ENCODE measurements at places on chromosomes 2 and 18.

DNA sequence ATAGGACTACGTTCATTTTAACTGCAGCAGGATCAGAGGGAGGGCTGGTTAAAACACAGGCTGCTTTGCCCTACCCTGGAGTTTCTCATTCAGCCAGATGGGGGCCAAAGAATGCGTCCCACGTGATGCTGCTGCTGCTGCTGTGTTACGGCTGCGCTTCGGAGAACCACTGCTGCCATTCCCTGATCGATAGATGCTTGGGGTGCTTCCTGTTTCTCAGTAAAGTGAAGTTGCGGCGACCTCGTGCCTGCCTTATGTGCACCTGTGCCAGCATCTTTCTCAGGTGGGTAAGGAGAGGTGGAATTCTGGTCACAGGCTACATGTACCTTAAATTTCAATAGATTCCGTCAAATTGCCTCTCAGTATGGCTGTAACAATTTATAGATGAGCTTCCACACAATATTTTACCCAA, 24.7 kb upstream of the TOGARAM2 start:
- no peak for DNase-seq

DNA sequence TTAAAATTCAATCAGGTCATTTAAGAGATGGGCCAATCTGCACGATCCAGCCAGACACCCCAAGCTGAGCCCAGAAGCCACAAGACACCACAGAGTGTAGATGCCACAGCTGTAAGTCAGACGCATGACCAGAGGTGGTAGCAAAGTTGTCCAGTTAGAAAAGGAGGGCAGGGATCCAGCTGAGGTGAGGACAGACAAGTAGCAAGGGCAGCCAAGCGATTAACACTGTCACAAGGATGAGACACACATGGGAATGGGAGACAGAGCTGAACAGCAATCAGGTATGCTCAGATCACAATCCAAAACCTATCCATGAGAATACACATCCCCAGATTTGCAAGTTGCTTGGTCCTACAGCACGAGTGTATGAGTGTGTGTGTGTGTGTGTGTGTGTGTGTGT, 143.4 kb upstream of the STK17B start:
- DNase-seq = no peak

GRCh38 chr2:39094717-39095363, 26.0 kb downstream of the SOS1 start:
- DNase-seq = no peak

DNA sequence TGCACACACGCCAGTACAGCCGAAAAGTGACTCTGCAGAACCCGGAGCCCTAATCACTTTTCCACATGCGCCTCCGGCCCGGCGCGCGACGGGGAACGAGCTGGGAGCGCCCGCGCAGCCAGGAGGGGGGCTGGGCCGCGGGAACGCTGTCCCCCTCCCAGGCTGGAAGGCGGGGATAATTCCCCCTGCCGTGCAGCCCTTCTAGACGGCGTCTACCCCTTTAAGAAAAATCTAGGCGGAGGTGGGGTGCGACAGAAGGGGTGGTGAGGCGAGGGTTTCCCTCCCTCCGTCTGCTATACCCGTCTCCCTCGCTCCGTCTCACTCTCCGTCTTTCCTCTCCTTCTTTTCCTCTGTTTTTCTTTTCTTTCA, 2.4 kb downstream of the CYP26B1 start:
- no peak for DNase-seq

DNA sequence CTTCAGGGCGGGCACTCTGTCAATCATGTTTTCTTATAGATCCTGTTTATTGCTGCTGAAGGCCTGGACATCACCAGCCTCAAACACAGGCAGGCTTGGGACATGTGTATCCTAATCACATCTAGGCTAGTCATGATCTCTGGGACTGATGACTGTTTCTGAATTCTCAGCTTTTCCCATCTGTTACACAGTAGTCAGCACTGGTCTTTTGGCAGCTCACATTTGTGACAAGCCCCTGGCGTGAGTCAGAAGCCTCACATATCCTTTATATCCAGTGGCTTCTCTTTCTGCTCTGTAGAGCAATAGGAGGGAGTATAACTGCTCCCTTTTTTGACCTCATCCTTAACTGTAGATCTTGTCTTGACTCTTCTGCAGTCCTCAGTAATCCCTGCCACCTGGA, 4.5 kb downstream of the SEMA4F start:
- no peak for DNase-seq

DNA sequence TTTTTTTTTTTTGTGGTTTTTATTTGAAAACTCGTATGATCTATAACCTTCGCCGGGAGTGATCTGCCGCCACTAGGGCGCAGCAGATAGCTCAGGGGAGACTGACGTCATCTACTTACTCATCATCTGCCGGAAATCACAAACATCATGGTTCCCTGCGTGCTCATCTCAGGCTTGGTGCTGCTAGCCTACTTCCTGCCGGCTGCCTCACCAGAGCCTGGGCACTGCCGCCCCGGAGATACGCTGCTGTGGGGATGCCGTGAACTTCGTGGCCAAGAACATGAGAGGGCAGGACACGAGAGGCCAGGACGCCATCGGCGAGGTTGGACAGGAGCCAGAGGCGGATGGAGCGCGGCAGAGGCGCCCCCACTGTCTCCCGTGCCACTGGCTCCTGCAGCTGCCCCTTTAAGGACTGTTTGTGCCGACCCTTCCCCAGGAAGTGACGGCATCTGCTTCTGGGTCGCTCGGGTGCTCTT, 68.8 kb downstream of the DOK6 start:
- DNase-seq = no peak

- DNase-seq = no peak
These were observed 330.3 kb upstream of the FIGN start for GRCh38 chr2:164066095-164066494.

- DNase-seq = no peak
These were observed 50.9 kb downstream of the NCAPH start for GRCh38 chr2:96386470-96386869.

DNA sequence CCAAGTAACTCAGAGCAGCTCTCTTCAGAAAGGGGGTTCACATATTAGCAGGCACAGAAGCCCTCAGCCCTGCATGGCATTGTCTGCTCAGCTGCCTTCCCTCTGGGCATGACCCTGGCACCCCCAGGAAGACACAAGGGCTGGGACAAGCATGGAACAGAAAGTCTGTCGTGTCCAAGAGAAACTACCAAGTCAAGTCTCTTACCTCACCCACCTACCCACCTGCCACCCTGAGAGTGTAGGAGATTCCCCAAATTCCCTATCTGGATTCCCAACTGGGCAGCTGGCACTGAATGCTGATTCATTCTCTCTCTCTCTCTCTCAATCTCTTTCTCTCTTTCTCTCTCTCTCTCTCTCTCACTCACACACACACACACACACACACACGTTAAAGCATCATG, 21.6 kb downstream of the SMAD7 start:
- no peak for DNase-seq

DNA sequence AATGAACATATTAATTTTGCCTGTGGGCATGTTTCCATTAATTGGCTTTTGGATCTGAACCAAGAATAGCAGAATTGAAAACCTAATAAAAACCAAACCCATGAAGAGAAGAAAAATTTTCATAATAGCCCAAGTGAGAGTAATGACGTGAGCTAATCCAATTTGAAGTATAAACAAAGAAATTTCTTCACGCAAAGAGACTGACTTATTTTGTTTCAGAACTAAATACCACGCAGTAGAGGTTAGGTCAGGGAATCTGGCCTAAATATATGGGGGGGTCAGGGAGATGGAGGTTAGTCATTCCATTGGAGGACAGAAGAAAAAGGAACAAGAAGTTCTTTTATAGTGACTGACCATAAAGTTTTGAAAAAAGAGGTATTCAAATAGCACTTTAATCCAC, 94.1 kb upstream of the CYP1B1 start:
- no peak for DNase-seq

GRCh38 chr18:79438898-79439627, 43.3 kb downstream of the NFATC1 start:
- DNase-seq = no peak

DNA sequence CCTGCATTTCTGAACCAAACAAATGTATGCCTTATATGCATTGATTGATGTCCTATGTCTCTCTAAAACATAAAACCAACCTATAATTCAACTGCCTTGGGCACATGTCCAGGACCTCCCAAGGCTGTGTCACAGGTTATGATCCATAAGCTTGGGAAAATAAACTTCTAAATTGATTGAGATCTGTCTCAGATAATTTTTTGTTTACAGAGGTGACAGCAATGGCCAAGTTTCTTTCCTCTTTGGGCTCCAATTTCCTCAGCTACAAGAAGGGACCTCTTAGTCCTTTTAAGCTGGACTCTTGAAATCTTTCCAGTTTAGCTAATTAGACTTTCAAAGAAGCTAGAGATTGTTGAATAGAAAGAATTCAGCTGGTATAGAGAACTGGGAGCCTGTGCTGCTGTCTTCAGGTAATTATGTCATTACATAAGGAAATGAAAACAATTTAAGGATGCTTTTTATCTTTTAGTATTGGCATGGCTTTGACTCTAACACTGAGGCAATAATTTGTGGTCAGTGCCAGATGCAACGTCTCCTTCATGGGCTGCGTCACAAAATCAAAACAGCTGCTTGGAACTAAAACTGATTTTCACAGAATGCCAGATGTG, 412.1 kb upstream of the TRIB2 start:
- DNase-seq = no peak

DNA sequence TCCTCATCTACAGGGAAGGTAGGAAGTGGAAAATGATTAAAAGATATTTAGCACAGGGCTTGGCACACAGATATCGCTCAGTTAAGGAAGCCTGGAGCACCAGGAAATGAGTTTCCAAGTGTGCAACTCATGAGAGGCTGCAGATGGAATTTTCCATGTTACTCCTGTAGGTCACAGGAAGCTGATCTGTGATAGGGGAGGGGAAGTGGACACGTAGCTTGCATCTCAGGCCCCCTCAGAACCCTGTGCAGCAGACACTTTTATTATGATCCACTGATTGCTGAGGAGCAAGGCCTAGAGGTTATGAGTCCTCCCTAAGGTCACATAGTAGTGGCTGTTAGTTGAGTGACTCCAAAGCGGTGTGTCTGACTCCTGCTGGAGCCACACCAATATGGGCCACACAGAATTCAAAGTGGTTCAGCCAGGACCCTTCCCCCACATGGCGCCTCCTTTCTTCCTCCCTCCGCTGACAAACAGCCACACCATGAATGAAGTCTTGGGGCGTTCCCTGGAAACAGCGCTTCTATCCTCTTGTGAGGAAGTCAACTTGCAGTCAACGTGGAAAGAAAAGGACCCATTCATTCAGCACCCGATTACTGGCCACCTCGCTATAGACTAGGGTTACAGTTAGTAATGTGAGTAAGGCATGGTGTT, 21.5 kb downstream of the DYSF start:
- DNase-seq = no peak

DNA sequence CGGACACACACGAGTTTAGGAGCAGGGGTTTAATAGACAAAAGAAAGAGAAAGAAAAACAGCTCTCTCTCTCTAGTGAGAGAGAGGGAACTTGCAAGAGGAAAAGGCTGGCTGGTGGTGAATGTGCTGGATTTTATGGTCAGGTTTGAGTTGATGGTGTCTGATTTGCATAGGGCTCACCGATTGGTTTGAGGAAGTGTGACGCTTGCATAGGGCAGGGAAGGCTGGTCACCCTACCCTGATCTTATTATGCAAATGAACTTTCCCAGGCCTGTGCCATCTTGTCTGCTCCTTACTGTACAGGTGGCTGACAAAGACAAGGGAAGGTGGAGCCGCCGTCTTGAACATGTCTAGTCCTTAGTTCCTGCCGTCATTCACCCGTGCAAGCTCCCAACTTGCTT, 408.9 kb downstream of the RIT2 start:
- no peak for DNase-seq

GRCh38 chr2:189178054-189178453, 1.5 kb downstream of the COL5A2 start:
- DNase-seq = no peak

All from KG1 (cell line).